Esophagus squamous epithelium (tissue), 5 donors: ENCODE measurements at places on chromosomes 6 and 20.

DNA sequence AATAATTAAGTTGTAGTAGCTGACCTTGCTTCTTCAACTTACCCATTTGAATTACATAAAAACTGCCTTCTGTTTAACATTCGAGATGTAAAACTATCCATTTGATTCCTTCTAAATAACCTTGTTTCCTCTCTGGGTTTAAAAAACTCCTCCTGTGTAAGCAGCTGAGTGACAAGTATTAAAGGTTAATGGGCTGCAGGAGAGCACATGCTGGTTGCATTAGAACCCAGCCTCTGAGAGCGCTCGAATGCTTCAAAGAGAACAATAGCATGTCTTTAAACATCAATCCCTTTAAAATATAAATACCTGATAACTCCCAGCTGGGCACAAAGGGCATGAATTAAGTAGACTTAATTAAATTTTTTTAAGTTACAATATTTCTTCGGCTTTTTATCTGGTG, 215.8 kb downstream of the EYA4 start:
- no peak for DNase-seq

- DNase-seq, result no peak
Measured at GRCh38 chr20:11012975-11013374, 339.2 kb upstream of the JAG1 start.

- DNase-seq, result no peak
Measured at GRCh38 chr20:839626-840025, 6.1 kb downstream of the FAM110A start.

DNA sequence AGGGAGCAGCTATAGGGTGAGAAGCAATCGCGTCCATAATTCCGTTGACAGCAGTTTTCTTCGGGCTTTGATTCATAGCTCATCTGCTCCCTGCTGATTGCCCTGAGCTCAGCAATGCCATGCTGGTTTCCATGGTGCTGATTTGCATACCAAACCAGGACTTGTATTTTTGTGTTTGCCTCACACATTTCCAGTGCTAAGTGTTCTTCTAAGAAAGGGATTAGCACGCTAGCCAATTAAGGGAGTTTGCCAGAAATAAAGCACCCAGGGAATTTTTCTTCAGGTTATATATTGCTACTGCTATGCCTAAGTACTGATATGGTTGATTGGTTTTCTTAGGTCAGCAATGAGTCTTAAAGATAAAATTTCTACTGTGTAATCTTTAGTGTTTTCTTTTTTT, 177.6 kb downstream of the PLCB1 start:
- no peak for DNase-seq

- DNase-seq, result no peak
Measured at GRCh38 chr6:150691463-150691862, 91.8 kb downstream of the PLEKHG1 start.
